ENCODE measurements at places on chromosomes 4 and X.

GRCh38 chr4:55524844-55525571 lies 21.7 kb downstream of the CLOCK start:
- DNase-seq = no peak

GRCh38 chr4:185309770-185310169 lies 86.0 kb downstream of the LRP2BP start:
- no peak for DNase-seq

- DNase-seq = no peak
Measured at GRCh38 chr4:71711044-71711984, 72.6 kb downstream of the GC start.

DNA sequence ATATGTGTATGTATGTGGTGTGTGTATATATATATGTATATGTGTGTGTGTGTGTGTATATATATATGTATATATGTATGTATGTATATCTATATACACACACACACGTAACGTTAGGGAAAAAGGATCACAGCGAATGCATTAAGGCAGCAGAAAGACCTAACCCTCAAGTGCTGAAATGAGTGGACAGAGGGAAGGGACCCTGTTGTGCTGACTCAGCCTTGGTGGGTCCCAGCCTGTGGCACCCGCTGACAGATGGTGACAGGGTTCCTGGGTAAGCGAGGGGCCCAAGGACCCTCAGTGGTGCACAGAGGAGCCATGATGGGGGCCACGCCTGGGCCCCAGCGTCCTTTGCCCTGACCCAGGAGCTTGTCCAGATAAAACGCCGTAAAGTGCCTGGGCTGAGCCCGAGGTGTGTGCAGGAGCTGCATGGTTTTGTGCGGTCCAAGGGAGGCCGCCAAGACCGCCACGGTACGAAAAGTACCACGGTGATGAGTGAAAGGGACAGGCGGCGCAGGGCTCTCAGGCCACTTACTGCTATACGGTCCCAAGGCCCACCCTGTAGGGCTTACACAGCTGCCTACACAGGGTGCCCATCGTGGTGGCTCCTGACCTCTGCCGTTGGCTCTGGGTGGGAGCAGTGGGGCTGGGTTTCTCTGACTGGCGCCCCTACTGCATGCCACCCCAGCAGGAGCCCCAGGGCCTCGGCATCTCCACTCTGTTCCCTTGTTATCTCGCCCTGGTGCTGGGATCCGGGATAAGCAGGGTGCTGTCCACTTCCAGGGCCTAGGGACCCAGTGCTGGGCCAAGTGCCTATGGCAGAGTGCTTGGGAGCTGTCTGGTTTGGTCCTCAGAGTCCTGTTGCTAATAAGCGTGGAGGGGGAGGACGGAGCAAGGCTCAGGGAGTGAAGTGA lies 10.0 kb downstream of the SH3BP2 start:
- DNase-seq = no peak

DNA sequence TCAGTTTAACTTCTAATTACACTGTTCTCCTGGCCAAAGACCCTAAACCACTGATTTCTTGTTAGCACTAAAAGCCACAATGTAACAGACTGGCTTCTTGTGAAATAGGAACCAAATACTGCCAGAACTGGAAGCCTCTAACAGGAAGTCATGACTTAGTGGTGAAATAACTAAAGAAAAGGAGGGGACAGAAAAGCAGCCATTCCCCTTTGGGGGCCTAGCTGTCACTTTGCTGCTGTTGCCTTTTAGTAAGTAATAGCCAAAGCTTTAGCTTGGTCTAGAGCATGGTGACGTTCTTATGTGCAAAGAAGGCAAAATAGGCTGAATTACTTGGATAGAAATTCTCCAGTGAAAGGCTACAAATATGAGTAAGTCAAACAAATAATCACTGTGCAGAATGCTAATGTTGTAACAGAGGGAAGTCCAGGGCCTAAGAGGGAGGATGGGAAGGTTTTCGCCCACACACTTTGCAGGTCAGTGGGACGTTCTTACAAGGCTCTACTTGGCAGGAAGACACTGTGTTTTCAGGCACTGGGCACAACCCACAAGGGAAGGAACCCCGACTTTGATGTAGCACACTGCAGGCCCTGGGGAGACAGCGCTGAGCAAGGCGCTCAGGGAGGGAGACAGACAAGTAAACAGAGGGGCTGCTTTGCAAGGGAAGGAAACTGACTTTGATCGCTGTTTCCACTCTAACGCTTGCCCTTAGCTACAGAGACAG lies 16.7 kb downstream of the GAB3 start:
- DNase-seq = peak; percentile 57

DNA sequence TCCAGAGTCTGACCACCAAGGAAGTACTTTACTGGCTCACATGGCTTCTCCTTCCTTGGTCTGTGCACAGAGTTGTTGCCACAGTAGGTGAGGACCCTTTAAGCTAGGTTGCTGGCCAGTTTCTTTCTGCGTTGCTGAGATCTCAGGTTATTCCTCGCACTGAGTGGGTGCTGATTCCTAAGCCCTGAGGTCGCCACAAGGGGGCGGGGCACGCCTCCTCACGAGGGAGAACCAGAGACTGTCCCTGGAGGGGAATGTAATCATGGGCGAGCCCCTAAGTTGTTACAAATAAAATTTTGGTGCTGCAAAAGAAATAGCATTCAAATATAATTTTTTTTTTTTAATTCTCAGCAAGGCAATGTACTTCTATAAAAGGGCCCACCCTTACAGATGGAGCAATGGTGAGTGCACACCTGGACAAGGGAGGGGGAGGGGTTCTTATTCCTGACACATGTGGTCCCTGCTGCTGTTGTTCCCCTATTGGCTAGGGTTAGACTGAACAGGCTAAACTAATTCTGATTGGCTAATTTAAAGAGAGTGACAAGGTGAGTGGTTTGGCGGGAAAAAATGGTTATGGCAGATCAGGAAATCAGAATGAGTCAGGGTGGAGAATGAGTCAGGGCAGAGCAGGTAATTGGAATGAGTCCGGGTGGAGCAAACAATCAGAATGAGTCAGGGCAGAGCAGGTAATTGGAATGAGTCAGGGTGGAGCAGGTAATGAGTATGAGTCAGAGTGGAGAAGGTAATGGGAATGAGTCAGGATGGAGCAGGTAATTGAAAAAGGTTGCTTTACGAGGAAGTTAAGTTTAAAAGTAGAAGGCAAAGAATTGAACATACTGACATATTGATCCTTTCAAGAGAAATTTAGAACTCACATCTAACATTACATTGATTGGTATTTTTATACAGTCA lies 107.5 kb downstream of the VSIG4 start:
- no peak for DNase-seq

- no peak for DNase-seq
Measured at GRCh38 chr4:172109466-172109865, 296.3 kb downstream of the GALNTL6 start.

DNA sequence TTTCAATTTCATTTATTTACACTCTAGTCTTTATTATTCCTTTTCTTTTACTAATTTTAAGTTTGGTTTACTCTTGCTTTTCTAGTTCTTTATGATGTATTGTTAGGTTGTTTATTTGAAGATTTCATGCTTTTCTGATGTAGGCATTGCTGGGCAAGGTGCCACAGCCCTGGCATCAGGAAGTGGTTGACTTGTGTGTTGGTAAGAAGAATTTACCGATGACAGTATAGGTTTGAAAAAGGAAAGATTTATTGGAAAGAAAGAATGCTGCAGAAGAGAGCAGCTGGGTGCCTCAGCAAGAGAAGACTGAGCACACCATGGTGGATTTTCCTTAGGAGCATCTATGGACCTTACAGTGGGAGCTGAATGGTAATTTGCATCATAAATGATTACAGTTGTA lies 153.2 kb downstream of the KLF8 start:
- DNase-seq = no peak

GRCh38 chr4:95571577-95571976 lies 22.8 kb upstream of the UNC5C start:
- no peak for DNase-seq

DNA sequence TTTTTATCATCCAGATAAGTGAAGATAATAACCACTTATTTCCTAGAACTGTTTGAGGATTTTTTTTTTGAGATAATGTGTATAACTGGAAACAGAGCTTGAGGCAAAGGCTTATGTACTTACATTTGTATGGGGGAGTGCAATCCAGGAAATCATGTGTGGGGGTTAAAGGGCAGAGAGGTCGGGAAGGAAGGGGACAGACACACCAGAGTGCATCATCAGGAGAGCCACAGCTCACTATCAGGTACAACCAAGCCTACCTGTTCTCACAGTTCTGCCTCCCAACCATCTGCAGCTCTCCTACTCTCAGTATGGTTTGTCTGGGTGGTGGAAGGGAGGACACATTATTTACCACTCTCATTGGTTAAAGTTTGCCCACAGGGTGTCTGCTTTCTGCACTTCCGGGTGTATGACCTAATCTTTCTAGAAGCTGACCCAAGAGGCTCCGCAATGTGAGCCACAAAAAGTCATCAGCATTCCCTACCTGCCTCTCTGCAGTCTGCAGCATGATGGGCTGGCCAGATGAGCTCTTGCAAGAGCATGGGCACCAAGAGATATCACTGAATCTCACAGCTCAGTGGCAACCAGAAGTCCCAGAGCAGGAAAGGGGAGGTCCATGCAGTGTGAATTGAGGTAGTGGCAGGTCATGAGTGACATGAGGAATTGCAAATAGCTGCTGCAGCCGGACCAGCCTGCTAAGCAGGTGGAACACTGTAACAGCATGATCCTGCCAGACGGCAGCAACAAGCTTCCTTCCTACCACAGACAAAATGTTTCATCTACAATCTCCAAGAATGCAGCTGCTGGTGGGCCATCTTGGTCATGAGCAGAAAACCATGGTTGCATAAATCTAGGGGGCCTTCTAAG lies 36.9 kb upstream of the SPRY1 start:
- DNase-seq = no peak

DNA sequence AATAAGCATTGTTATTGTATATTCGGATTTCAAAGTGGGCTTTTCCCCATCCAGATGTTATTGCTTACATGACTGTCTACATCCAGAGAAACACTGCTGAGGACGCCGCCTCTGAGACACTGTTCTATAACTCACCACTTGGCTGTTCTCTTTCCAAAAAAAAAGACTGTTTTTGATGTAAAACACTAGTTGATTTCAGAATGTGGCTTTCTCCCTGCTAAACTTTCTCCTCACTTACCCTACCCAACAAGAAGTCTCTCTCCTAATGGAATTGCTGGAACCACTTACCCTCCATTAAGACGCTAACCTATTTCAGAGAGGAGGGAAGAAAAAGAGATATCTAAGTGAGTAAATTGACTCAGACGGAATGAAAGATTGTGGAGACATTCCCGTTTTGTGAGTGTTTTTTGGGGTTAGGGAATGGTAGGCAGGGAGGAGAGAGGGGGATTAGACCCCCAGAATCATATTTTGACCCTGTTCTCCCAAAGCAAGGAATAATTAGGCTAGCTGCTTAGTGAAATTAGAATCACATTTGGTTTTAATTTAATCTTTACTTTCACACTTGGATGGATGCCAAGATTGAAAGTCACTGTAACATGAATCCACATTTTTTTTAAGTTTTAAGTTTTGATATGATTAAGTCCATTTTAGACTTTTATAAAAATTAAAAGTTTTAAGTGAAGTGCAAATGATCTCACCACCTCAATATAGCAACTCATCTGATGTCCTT lies 174.9 kb downstream of the CHIC2 start:
- no peak for DNase-seq

GRCh38 chr4:74083546-74083945 lies 15.4 kb downstream of the CXCL2 start:
- DNase-seq = no peak

- DNase-seq = no peak
Measured at GRCh38 chrX:106906361-106906760, 3.2 kb upstream of the RIPPLY1 start.

DNA sequence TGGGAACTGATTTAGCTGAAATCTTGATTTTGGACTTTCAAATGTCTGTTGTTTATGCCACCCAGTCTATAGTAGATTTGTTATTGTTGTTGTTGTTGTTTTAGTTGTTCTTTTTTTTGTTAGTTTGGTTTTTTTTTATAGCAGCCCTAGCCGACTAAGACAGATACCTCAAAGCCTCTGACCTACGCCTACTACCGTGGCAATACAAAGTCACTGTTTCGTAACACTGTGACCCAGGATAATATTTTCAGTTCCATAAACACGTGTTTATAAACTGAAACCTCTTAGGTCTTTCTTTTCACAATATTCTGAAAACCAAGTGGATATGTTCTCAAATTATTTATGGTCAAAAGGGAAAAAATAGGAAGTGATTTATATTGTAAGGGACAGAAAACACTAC lies 32.8 kb downstream of the VCX2 start:
- DNase-seq = no peak

DNA sequence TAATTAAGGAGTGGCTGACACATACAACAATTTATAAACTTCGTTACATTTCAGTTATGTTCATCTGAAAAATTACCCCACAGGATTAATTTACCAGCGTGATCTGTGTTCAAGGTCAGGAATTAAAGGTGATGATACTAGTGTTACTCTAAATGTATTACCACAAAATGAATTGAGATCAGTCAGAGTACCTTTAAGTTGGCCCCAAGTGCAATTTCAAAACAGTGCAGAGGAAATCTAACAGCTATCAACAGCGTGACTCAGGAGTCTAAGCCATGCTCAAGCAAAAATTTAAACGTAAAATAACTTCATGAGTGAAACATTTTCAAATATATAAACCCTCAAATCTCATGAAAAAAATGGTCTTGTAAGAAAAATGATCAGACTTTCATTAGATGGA lies 18.7 kb downstream of the ANTXR2 start:
- no peak for DNase-seq

DNA sequence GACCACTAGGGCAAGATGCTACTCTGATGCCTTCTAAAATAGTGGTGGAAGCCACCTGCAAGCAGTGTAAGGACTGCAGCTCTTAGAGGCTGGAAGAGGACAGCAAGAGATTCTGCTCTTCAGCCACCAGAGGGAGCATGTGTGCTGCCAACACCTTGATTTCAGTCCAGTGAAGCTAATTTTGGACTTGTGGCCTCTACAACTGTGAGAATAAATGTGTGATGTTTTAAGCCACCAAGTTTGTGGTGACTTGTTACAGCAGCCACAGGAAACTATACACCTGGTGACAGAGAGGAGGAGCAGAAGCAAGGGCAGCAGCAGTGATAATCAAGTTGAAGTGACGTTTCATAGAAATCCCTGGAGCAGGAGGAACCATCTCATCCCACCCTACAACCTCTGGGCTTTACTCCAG lies 55.9 kb downstream of the FGFBP1 start:
- DNase-seq = peak; percentile 23

- no peak for DNase-seq
Measured at GRCh38 chrX:44784241-44784640, 59.6 kb upstream of the DUSP21 start.

DNA sequence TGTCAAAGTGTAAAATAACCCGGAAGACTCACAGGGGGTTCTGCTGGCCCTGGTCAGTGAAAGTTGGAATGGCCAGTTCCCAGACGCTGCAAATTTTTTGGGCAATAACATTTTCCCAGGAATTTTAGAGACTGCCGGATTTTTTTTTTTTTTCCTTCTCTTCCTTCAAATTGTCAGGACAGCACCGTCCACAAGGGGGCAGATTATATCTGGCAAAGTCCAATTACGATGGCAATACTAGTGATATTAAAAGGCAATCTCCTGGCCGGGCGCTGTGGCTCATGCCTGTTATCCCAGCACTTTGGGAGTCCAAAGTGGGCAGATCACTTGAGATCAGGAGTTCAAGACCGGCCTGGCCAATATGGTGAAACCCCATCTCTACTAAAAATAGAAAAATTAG lies 20.5 kb downstream of the SLC25A5 start:
- no peak for DNase-seq

- no peak for DNase-seq
Measured at GRCh38 chr4:122777846-122778673, 45.6 kb downstream of the BBS12 start.
